ENCODE measurements at places on chromosomes 4 and X. TPM values are rescaled to one million over a fixed set of nuclear protein-coding genes. Genes with fewer than 3 reads are reported as not detected.

- peak; percentile 2 for DNase-seq
These were observed 54.6 kb downstream of the ARAP2 start for GRCh38 chr4:36189511-36190226.

The TMSB15C gene
- polyA plus RNA-seq = 0.93 TPM

- no peak for DNase-seq
These were observed 167.4 kb upstream of the FAM47A start for GRCh38 chrX:34299451-34299967.

GRCh38 chr4:146490106-146490505, 31.6 kb downstream of the SLC10A7 start:
- DNase-seq = no peak

GRCh38 chr4:99886146-99886545, 8.1 kb downstream of the LAMTOR3 start:
- no peak for DNase-seq

DNA sequence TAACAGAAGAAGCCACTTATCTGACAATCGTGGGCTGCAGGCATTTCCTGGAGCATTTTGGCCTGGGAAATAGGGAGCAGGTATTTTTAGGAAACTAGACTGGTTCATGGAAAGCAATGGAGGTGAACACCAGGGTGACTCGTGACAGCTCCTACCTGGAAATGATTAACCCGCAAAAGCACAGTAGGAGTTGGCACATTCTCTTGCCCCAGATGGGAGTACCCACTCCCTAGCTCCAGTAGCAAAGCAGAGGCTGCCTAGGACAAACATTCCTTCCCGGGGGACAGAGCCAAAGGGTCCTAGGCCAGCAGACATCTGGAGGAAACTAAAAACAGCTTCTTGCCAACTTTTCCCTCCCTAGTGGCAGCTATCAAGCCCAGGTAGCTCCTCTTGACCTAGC, 29.0 kb downstream of the RTL5 start:
- DNase-seq = no peak

DNA sequence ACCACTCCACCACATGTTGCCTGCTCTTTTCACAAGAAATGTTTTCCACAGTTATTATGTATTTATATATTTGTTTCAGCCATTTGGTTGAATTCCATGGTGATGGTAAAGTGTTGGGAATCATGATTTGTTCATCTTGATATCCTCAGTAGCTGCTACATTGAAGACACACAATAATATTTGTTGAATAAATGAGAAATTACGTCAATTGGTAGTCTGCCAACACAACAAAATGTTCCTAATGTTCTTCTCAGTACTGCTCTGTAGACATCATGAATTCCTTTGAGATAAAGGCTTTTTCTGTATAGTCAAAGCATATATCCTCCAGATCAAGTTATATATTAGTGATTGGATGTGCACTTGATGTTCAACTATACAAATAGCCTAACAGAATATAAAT, 29.5 kb downstream of the CXXC4 start:
- DNase-seq = no peak

The LARP1B gene
- polyA plus RNA-seq = 6.8 TPM

The EVC2 gene
- polyA plus RNA-seq = 1.3 TPM

GRCh38 chr4:89681219-89681618, 155.7 kb downstream of the SNCA start:
- no peak for DNase-seq

DNA sequence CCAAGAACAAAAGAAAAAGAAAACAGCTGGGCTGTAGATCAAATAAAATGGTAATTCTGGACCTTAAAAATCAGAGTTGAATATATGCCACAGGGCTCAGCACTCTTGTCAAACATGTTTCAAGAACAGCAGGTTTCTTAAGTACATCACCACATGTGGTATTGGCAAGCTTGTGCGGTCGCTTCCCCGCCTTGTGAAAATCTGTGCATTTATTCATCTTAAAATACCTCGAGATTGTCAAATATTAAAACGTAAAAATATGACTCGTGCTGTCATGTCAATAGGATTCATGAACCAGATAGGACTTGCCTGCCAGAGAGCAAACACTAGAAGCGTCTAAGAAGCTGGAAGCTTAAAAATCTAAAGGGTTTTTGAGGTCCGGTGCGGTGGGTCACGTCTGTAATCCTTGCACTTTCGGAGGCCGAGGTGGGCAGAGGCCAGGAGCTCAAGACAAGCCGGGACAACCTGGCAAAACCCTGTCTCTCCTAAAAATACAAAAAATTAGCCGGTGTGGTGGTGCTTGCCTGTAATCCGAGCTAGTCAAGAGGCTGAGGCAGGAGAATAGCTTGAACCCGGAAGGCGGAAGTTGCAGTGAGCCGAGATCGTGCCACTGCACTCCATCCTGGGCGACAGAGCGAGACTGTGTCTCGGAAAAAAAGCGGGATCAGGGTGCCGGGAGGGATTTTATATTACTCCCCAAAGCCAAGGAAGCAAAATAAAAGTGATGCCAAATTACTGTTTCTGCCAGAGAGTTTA, 40.2 kb upstream of the TMEM154 start:
- DNase-seq = no peak

The TREX2 gene
- 0.77 TPM for polyA plus RNA-seq

The XAGE1A gene
- polyA plus RNA-seq = not detected

The RENBP gene
- polyA plus RNA-seq = not detected

The NALF2 gene
- not detected for polyA plus RNA-seq

GRCh38 chr4:108143515-108143914, 25.2 kb downstream of the LEF1 start:
- DNase-seq = no peak

Measured in CD8-positive, alpha-beta memory T cell (primary cell).